ENCODE measurements at places on chromosomes 7 and 10.
A peak's percentile ranks its signal among the peaks of the same experiment; 100 is the strongest.

- DNase-seq: no peak
These were observed 123.6 kb upstream of the ANK3 start for GRCh38 chr10:60513281-60513680.

DNA sequence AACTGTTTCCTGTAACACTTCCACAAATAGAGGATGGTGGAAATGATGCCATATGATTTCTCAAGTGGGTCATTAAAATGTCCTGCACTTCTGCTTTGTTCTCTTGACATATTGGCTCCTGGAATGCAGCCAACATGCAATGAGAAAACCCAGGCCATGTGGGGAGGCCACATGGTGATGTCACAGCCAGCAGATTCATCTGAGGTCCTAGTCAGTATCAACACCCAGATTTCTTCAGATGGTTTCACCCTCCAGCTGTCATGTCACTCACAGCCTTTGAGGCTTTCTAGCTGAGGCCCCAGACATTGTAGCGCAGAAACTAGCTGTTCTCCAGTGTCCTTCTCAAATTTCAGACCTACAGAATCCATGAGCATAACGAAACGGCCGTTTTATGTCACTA is 102.3 kb upstream of the NUPR2 start:
- DNase-seq: no peak

GRCh38 chr7:91324663-91325062 is 60.4 kb downstream of the FZD1 start:
- DNase-seq: no peak

DNA sequence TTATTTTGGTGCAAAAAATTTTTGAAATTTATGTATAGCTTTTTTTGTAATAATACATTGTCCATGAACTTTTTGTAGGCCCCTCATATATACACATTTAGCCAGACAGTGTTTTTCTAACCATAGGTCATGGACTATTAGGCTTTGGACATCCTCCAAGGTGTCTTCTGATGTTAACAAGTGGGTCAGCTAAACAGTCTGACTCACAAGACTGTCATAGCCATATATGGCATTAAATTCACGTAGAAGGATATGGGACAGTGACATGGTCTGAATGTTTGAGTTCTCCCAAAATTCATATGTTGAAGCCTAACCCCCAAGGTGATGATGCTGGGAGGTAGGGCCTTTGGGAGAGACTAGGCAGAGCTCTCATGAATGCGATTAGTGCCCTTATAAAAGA is 14.0 kb upstream of the NUB1 start:
- DNase-seq: peak; percentile 76

DNA sequence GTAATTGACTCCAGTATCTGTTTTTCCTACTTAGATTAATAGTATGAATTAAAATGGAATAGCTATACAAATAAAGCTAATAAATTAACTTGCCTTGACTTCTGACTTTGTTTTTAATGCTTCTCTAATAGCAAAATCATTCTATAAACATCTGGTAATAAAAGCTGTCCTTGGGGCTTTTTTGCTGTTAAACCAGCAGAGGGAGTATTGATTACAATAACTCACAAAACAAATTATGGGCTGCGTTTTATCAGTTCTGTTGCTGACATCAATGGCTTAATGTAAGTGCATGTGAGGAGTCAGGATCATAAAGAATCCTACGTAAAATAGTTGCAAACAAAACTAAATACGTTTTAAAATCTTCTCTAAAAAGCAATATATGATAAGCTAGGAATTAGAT is 667.8 kb downstream of the PCDH15 start:
- DNase-seq: no peak

DNA sequence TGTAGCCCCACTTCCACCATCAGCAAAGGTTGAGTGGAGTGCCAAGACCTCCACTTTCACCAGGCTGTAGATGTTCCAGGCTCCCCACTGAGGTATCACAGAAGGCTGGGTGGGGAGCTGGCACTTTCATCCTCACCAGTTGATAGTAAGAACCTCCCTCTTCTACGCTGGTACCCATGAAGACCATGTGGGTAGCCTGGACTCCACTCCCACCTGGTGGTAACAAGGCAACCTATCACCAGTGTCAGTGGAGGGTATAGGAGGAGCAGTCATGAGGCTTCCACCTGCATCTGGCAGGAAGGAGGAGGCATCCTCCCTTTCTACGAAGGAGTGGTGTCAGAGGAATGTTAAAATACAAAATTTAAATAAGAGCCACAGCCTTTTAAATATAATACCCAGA is 4.4 kb downstream of the SMIM30 start:
- DNase-seq: peak; percentile 3

DNA sequence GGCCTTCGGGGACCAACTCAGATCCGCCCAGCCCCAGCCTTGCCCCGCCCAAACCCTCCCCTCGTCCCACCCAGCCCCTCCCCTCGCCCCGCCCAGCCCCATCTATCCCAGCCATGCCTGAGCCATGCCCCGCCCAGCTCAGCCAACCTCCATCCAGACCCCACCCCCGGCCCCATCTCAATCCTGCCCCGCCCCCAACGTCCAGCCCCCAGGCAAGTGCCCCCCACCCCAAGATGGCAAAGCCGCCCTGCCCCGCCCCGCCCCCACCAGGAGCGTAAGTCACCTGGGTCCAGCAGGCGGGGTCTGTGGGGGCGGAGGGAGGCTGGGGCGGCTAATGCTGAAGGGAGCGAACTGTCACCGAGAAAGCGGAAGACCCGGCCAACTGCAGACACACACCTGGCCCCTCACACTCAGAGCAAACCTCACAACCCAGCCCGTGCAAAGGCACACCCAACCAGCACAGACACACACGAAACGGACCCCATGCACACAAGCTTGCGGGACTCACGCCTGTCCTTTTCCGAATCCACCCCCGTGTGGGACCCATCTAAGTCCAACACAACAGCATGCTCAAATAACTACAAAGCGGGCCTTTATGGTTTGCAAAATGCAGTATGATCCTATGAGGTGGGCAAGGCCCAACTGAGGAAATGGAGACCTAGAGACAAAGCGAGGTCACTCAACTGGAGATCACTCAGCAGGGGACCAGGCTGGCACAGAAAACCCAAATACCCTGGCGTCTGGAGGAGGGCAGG is 11.5 kb upstream of the OGA start:
- peak; percentile 44 for DNase-seq

- DNase-seq: no peak
These were observed 33.8 kb upstream of the PRLHR start for GRCh38 chr10:118629211-118629610.

DNA sequence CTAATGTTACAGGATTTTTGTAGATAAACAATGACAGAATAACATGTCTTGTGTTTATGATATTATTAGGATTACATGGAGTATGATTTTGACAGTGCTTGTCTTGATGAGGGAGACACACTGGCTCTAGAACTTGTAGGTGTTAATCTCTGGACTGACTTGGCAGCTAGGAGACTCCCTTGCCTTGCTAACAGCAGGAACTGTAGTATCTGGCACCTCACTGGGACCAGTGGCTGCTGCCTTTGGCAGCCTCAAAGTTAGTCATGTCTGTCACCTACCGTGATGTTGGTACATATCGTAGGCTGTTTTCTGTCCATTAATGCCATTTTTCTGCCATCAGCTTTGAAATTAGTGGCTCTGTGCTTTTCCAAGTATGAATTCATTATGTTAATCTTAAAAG is 261.5 kb downstream of the CDK14 start:
- DNase-seq: no peak

GRCh38 chr10:89255793-89256192 is 4.2 kb upstream of the LIPA start:
- DNase-seq: no peak
